Fibroblast of the aortic adventitia (primary cell): ENCODE measurements at places on chromosomes 6 and 20.

DNA sequence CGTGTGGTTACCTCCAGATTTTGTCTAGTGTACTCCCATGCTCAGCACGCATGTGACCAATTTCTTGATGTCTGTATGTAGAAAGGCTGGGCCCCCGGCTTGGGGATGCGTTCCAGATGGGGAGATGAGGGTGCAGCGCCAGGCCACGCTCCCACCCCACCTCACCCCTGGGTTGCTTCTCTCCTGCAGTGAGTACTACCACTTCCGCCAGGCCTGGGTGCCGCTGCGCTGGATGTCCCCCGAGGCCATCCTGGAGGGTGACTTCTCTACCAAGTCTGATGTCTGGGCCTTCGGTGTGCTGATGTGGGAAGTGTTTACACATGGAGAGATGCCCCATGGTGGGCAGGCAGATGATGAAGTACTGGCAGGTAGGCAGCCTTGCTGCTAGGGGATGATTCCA is 11.5 kb upstream of the SRF start:
- DNase-seq, result no peak

DNA sequence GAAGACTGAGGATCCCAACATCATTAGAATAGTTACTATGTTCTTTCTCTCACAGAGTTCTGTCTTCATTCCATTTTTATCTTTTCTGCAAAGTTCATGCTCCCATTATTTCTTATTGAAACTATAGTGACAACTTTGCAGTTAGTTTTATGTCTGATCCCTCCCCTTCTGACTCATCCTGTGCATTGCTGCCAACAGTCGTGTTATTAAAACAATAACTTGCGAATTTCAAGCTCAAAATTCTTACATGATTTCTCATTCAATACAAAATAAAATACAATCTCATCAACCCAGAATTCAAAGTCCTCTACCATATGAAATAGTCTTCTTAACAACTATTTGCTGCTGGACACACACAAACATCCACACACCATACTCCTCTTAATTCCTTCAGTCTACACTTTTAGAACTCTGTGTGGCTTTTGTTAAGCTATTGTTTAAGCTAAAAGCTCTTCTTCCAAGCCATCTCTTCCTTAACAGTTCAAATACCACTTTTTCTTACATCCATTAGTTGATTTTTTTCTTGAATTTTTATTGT is 261.4 kb upstream of the IRAK1BP1 start:
- DNase-seq, result peak; percentile 92

- DNase-seq, result no peak
Measured at GRCh38 chr6:95071464-95071863, 505.9 kb upstream of the MANEA start.

GRCh38 chr6:3032986-3033385 is 33.3 kb downstream of the NQO2 start:
- DNase-seq, result peak; percentile 17

- DNase-seq, result no peak
Measured at GRCh38 chr20:61037498-61037897, 214.6 kb upstream of the CDH4 start.

DNA sequence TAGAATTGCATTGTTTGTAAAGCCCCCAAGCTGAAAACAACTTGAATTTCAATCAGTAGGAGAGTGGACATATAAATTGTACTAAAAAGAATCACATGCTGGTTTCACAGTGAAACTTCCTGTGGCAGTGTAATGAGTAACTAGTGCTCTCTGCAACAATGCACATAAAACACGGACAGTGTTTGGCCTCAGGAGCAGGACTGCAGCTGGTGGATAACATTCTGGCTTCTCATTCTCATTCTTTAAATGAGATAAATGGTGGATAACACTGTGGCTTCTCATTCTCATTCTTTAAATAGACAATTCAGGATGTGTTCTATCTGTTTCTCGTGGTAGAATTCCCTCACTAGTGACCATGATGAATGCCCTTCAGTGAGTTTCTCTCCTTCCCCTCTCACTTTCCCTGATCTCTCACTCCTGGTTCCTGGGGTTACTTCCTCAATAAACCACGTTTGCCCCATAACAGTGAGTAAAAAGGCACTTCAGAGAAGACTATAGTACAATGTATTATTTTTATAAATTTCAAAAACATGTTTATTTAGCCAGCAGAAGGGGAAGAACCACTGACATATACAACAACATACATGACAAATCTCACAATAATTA is 59.9 kb downstream of the SLC22A2 start:
- DNase-seq, result peak; percentile 33

DNA sequence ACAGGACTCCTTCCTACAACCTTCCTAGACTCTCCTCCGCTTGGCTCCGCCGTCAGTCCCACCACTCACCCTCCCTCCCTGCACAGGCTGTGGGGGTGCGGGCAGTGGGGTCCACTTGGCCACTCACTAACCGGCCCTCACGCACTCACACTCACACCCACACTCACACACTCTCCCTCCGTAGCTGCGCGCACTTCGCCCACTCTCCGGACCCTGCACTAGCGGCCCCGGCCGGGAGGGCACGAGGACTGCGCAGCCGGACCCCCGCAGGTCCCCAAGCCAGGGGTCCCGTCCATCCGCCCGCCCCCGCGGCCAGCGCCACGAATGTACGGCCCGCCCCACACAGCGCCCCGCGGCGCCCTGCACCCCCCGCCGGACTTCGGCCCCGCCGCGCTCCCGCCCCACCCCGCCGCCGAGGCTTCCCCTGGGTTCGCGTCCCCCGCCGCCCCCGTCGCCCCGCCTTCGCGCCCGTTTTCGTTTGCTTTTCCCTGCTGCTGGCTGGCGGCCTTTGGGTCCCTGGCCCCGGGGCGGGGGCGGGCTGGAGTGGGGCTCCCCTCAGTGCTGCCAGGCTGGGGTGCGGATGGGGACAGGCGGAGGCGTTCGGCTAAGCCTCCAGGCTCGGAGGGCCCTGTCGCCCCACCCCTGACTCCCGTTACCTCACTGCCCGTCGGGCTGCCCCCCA is 23.0 kb upstream of the SLC22A7 start:
- no peak for DNase-seq

GRCh38 chr6:43842231-43842794 is 72.3 kb downstream of the VEGFA start:
- DNase-seq, result peak; percentile 65

DNA sequence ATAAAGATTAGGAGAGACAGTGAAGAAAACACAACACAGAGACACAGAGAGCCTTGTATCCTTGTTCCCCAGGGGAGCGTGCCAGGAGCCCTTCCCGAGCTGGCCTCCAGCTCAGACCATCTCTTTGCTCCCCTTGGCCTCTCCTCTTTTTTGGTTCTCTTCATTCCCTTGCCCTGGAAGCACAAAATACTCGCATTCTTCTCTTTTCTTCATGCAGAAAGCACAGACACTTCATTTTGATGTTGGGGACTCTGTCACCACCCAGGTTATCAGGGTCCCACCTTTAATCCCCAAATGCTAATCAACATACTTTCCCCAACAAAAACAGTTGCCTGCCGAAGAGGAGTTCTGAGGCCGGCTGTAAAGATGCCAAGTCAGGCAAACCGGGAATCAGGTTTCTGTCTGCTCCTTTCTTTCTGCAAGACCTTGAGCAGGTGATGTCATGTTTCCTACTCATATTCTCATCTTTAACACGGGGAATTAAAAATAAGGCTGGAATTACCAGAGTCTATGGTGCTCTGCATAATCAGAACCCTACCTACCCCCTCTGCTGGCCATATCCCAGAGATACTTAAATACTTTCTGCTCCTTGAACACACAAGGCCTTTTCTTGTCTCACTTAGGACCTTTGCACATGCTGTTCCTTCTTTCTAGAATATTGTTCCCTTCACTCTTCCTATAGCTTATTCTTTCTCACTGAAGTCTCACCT is 21.7 kb downstream of the TGM6 start:
- DNase-seq, result peak; percentile 66

GRCh38 chr6:75290136-75290945 is 5.7 kb upstream of the TMEM30A start:
- DNase-seq, result no peak

DNA sequence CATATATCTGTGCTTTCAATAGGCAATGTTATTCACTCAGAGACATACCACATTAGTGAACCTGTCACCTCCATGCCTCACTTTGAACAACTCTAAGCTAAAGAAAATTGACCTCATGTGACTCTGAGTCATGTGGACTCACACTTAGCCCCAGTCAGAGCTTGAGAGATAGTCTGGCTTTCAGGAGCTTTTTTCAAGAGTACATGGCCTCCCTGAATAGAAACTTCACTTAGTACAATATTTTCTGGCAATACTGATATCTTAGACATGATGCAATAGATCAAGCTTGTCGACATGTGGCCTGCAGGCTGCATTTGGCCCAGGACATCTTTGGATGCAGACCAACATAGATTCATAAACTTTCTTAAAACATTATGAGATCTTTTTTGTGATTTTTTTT is 8.5 kb downstream of the SPTLC3 start:
- peak; percentile 93 for DNase-seq

- no peak for DNase-seq
Measured at GRCh38 chr6:43171707-43172103, 636 bp downstream of the SRF start.

DNA sequence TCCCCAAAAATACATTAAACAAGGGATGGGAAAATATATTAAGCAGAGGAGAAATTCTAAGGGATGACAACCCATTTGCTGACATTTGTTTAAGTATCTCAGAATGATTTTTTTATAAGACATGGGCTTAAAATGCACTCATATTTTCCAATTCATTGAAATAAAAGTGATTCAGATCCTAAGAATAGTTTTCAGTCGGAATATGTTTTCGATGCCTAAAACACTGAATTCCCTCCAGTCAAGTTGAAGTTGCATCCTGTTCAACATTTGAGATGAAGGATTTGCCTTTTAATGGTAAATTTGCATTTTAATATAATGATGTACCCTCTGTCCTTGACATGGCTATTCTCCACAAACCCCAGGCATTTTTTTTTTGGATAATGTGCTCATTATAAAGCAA is 79.3 kb downstream of the PTCHD4 start:
- no peak for DNase-seq

DNA sequence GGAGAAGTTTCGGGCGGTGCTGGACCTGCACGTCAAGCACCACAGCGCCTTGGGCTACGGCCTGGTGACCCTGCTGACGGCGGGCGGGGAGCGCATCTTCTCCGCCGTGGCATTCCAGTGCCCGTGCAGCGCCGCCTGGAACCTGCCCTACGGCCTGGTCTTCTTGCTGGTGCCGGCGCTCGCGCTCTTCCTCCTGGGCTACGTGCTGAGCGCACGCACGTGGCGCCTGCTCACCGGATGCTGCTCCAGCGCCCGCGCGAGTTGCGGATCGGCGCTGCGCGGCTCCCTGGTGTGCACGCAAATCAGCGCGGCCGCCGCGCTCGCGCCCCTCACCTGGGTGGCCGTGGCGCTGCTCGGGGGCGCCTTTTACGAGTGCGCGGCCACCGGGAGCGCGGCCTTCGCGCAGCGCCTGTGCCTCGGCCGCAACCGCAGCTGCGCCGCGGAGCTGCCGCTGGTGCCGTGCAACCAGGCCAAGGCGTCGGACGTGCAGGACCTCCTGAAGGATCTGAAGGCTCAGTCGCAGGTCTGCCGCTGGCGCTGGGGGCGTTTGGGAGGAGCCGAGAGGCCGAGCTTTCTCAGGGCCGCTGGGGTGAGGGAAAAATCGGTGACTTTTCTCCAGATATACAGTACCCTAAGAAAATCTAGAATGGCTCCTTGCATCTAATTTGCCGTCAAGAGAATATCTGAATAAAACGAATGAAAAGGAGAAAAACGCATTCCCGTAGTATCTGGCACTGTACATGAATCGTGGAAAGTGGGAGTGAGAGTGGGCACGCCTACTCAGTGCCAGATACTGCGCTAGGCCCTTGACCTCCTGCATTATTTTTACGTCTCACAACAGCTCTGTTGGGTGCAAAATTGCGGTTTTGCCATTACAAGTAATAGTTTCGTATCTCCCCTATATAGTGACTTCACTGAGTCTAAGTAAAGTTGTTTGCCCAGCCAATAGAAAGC is 1.0 kb downstream of the CALHM6 start:
- DNase-seq, result no peak

DNA sequence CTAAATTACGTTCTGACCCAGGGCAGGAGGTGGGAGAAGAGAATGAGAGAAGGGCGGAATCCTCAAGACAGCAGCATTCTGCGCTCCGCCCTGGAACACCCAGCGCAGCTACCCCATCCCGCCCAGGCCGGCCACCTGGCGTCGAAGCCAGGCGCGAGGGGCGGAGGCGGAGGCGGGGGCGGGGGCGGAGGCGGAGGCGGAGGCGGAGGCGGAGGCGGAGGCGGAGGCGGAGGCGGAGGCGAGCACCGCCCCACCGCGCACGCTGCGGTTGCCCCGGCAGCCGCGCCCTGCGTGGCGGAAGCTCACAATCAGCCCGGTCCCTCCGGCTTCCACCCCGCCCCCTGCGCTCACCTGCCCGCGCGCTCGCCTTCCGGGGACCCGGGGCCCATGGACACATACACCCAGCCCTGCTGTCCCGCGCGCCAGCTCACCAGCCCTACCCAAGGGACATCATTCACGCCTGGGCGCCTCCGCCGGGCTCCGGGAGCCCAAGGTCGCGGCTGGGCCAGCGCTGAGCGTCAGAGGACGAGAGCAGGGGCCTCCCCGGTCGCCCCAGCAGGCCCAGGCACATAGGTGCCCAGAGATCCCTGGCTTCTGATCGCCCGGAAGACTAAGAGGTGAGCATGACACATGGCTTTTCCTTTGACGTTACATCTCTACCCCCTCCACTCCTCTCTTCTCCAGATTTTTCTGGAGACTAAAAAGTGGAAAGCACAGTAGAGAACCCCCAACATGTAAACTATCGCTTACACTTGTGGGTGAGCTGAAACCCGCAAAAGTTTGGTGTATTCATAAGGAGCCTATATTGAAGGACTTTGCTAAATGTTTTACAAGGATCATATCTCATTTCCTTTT is at the start of gene ANKEF1:
ANKEF1 (plus strand) TSS at position 271 of the 855 bp plus-strand sequence. CDS start 3,315 bp downstream, outside the sequence.
- peak; percentile 9 for DNase-seq
